ENCODE measurements at places on chromosomes 12 and 14.

- no peak for DNase-seq
Observed at GRCh38 chr12:3998968-3999792, 126.0 kb upstream of the PARP11 start.

DNA sequence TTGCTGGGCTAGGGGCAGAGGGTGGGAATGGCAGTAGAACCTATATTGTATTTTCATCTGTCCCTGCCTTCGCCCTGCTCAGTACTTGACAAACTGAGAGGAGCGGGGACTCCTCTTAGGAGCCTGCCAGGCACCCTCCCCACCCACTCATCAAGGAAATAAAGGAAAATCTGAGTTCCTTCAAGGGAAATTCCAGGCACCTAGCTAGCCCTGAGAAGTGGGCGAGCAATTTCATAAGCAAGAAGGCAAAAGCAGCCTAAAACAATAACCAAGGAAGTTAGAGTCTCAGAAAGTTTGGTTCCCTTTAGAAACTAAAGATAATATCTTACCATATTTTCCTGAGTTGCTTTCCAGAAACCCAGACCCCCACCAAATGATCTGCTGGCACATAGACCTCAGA lies 10.6 kb upstream of the PLEKHD1 start:
- no peak for DNase-seq

DNA sequence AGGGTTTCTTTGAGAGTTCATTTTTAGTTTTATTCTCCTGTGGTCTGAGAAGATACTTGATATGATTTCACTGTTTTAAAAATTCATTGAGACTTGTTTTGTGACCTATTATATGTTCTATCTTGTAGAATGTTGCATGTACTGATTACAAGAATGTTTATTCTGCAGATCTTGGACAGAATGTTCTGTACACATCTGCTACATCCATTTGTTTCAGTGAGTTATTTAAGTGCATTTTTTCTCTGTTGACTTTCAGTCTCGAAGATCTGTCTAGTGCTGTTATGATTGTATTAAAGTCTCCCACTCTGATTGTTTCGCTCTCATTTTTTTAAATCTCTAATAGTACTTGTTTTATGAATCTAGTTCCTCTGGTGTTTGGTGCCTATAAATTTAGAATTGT lies 1319.8 kb downstream of the TMEM121 start:
- no peak for DNase-seq

GRCh38 chr12:115337693-115338543 lies 653.9 kb upstream of the TBX3 start:
- no peak for DNase-seq

- DNase-seq, result no peak
Observed at GRCh38 chr12:105083551-105084105, 630 bp downstream of the ALDH1L2 start.

DNA sequence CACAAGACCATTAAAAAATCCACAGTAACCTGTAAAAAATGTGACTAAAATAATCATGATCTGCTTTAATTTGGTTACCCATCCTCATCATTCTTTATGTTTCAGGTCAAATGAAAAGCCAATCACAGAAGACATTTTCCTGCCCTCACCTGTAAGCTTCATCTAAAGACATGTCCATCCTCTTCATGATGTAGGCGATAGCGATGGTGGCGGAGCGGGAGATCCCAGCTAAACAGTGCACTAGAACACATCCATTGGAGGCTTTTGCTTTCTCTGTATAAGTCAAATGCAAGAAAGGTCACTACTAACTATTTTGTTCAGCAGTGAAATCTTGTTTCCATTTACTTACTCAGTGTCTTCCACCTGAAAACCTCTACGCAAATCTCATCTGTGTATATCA lies 82.6 kb downstream of the DUSP16 start:
- no peak for DNase-seq

DNA sequence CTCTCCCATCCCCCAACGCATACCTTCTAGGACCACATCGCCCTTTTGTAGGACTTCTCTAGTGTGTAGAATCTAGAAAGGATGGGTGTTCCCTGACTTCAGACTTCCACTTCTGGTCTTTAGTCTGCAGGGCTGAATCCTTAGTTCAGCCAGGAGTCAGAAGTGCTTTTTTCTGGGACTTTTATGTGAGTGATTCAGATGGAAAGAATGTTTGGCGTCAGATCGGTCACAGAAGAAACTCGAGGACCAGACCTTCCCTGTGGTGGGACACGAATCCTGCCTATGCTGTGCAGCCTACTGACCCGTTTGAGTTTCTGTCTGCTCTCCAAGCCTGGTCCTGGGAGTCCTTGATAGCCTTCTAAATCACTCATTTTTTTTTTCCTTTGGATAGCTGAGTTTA lies 165.4 kb upstream of the SSTR1 start:
- DNase-seq, result no peak

GRCh38 chr14:67385120-67385519 lies 25.0 kb downstream of the EIF2S1 start:
- DNase-seq, result no peak

GRCh38 chr14:53957739-53958138 lies 1.1 kb upstream of the BMP4 start:
- no peak for DNase-seq

GRCh38 chr14:104957146-104958113 lies 20.7 kb downstream of the AHNAK2 start:
- no peak for DNase-seq

DNA sequence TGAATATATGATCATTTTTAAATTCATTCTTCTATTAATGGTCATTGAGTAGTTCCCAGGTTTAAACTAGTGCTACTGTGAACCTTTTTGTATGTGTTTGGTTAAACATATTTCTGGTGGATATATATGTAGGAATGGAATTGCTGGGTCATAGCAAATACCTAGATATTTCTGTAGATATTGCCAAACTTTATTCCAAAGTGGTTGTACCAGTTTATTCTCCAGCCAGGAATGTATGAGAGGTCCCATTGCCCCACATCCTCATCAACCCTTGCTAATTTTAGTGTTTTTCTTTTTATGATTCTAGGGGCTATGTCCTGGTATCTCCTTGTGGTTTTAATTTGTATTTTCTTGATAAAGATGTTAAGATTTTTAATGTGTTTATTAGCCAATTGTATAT lies 3.1 kb downstream of the VEZT start:
- DNase-seq, result no peak

DNA sequence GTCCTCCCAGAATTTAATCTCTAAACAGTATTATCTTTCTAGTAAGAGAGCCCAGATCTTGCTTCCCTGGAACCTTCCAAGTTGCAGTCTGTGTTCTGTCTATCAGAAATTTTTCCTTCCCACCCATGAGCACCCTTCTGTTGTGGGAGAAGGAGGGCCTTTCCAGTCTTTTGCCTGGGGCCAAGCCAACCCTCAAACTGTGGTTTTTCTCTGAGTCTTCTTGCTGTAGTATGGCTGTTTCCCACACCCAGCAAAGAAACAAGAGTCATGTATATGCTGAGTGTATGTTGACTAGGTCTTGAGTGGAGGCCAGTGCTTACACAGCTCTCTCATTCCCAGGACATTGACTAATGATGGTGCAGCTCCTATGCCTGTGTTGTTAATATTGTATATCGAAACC lies 104.5 kb downstream of the TGFB3 start:
- DNase-seq, result no peak

- DNase-seq, result no peak
Observed at GRCh38 chr14:38039496-38039895, 168.2 kb upstream of the SSTR1 start.

GRCh38 chr12:188910-189621 lies 24.9 kb downstream of the SLC6A12 start:
- DNase-seq, result no peak

GRCh38 chr12:81245458-81245857 lies 167.6 kb downstream of the ACSS3 start:
- DNase-seq, result no peak

DNA sequence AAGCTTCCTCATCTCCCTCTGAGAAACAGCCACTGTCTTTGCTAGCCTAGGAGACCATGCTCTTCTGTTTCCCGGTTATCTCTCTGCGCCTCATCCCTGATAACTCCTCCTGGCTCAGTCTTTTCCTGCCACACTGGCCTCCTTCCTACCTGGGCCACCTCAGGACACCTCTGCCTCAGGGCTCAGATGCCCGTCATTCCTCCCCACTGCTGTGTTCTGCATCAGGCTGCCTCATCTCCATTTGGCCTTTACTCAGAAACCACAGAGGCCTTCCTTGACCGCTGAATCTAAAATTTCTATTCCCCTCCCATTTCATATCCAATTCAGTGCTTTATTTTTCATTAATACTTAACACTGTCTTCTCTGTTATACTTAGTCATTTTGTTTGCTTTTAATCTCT lies 311.0 kb upstream of the RGS6 start:
- no peak for DNase-seq

GRCh38 chr14:22579236-22579635 lies 9.8 kb downstream of the DAD1 start:
- DNase-seq, result no peak

DNA sequence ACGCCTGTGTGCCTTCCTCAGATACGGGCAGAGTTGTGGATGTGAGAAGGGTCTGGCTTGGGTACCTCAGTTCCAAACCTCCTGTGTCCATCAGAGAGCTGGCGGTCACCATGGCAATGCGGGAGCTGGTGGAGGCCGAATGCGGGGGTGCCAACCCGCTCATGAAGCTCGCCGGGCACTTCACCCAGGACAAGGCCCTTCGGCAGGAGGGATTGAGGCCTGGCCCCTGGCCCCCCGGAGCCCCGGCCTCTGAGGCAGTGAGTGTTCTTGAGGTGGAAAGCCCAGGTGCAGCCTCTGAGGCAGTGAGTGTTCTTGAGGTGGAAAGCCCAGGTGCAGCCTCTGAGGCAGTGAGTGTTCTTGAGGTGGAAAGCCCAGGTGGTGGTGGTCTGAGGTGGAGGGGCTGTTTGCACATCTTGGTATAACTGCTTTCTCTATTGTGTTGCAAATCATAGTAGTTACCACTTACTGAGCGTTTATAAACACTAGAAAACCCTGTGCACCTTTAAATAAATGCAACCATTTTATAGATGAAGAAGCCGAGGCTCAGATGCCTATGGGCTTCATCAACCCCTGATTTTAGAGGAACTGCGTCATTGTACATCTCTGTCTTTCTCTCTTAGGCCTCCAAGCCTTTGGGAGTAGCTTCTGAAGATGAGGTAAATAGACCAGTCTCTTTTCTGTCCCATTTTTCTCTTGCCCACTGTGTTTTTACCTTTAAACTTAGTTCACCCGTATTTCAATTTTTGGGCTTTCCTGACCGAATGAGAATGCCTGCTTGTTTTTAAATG lies 976 bp downstream of the PEX5 start:
- no peak for DNase-seq

GRCh38 chr14:65263177-65263788 lies 149.2 kb upstream of the FUT8 start:
- no peak for DNase-seq

DNA sequence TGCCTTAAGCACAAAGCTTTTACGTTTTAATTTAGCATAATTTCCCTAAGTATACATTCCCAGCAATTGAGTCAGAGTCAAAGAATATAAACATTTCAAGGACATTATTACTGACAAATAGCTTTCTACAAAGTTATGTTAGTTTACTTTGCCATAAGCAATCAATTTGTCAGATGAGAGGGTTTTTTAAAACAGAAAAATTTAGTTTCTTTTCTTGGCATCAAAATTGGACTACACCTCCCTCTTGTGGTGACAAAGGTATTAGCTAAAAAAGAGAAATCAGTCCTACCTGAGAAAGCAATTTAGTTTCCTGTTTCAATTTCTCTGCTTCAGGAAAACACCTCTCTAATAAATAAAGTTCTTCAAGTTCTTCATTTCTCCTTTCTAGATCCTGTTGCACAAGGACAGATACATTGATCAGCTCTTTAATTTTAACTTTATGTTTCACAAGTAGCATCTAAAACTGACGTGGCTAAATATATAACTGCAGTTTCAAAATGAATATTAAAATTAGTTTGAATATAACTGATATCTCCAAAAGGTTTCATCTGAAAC lies 39.9 kb downstream of the DNAI7 start:
- DNase-seq, result no peak

GRCh38 chr14:68631394-68632053 lies 161.3 kb downstream of the ZFP36L1 start:
- no peak for DNase-seq

GRCh38 chr14:67228325-67228984 lies 12.8 kb upstream of the PALS1 start:
- no peak for DNase-seq

DNA sequence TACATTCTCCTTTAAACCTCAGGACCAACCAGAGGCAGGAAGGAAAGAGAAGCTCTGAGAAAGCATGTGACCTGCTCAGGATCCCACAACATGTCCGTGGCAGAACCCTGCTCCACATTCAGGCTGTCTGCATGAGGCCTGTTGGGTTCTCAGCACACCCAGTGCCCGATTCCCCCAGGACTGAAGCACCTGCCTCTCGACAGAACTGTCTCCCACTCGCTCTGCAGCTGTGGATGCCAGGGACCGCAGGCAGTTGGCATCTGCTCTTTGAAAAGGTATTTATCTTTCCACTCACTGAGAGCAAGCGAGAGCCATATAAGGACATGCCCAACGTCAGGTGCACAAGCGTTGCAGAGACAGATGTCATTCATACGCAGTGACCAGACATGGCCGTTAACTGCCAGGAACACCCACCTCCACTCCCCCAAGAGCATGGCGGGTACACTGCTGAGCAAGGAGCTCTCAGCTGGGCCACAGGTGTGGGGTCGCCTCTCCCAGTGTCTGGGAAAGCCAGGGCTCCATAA lies 18.9 kb downstream of the PITPNM2 start:
- DNase-seq, result no peak

GRCh38 chr14:71497645-71498086 lies 434.6 kb upstream of the RGS6 start:
- DNase-seq, result no peak

DNA sequence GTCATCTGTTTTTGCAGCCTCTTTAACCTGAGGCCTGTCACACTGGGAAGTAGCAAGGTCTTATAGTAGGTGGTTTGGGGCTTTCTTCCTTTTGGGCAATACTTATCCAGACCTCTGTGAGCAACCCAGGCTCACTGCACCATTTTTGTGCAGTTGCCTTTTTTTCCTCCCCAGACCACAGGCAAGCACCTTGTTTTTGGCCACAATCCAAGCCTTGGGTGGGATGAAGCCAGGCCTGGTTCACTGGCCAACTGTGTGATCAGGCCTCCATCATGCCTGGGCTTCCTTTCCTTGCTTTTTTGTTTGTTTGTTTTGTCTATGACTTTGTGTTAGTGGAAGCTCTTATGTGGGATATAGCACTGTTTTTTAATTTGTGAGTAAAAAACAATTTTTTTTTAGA lies 71.7 kb downstream of the DNAH10 start:
- no peak for DNase-seq

DNA sequence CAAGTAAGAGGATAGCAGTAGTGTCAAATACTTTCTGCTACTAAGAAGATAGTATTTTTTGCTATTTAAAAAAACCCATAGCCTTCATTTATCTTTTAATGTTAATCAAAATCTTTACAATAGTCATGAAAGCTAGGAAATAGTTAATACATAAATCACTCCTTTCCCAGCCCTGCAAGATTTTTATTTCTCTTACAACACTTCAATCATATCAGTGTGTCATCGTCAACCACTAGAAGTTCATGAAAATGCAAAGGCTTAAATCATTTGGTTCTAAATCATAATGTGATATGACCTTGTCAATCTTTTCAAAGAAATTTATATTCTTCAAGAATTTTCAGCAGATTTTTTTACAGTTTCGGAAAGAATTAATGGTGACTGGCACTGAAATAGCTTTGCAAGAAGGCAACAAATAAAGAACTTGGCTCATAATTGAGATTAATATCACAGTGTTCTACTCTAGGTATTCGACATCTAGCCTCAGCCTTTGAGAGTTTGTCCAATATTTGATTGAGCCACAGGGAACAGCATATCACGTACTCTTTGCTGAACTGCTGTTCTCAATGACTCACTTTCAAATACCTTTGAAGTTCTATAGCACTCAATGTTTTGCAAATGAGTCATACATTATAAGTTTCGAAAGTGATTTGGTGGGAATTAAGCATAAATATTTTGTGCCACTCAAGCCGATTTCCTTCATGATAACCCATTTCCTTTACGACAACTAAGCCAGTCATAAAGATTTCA lies 384.0 kb upstream of the FOXG1 start:
- DNase-seq, result no peak
